Progenitor cell of endocrine pancreas (in vitro differentiated cells): ENCODE measurements at places on chromosomes 12 and 14.

DNA sequence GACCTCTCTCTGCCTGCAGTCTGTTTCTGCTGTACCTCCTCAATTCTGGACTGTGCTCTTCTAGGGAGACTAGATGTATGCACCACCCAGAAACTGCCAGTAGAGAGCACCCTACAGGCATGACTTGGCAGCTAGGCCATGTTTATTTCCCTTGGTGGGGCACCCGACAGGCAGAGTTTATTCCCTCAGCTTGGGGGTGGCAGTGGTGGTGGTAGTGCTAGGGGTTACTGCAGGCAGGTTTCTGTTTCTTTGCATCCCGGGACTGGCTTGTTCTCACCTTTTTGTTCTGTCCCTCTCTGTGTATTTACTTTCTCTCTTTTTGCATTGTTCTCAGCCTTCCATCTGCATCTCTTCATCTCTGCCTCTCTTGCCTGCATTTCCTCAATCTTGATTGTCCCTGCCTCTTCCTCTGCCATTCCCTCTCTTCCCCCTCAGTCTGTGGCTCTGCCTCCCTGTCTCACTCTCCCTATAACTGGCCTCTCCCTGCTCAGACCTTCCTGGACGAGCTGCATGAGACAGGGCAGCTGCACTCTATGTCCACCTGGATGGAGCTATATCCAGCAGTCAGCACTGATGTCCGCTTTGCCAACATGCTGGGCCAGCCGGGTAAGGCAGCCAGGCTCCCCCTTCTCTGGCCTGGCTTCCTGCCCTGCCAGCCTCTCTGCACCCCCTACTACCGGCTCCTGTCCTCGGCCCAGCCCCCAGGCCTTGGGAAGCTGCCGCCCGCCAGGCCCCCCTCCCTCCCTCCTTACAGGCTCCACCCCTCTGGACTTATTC lies 13.8 kb downstream of the PRPF40B start:
- DNase-seq: no peak

GRCh38 chr12:127162902-127163301 lies 1104.1 kb upstream of the TMEM132C start:
- DNase-seq: no peak

DNA sequence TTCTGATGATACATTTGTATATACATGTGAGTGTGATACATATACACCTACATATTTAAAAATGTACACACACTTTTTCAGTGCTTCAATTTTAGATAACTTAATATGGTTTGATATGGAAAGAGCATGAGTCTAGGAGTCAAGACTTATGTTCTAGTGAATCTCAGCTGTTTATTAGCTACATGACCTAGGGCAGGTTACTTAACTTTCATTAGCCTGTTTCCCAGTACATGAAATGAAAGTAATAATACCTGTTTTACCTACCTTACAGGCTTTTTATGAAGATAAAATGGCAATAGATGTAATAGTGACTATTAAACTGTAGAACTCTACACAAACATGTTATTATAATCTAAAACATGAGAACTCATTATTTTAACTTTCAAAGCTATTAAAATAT lies 39.5 kb downstream of the KIF21A start:
- DNase-seq: no peak

DNA sequence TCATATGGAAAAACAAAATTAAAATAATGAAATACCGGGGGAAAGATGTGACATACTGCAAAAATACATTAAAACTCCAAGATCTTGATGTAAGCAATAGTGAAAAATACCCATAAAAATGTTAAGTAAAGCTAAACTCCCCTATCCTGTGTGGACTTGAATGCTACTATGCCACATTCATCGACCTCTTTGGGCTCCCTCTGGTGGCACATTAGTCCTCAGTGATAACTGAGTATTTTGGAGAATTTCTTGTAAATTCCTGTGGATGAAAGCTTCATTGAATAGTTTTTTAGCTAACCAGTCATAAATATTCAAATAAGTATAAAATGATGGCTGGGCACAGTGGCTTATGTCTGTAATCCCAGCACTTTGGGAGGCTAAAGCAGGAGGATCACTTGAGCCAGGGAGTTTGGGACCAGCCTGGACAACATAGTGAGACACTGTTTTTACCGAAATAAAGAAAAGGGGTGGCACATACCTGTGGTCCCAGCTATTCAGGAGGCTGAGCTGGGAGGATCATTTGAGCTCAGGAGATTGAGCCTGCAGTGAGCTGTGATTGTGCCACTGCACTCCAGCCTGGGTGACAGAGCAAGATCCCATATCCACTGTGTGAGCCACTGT lies 42.4 kb upstream of the SGPP1 start:
- no peak for DNase-seq

DNA sequence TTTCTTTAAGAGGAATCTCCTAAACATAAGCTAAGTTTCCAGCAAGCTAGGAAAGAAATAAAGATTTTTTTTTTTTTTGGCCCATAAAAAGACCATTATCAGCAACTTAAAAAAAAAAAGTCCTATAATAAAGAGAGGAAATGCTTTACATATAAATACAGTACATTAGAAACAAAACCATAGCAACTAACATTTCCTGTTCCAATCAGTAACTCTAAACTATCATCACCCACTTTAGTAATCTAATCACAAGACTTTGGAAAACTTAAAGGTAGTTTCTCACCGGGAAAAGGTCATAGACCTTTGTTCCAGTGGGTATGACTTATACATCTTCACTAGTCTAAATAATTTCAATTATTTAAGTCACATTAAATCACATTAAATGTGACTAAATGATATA lies 11.1 kb downstream of the SPTSSA start:
- no peak for DNase-seq

GRCh38 chr12:108914121-108914531 lies 34.2 kb downstream of the DAO start:
- no peak for DNase-seq

DNA sequence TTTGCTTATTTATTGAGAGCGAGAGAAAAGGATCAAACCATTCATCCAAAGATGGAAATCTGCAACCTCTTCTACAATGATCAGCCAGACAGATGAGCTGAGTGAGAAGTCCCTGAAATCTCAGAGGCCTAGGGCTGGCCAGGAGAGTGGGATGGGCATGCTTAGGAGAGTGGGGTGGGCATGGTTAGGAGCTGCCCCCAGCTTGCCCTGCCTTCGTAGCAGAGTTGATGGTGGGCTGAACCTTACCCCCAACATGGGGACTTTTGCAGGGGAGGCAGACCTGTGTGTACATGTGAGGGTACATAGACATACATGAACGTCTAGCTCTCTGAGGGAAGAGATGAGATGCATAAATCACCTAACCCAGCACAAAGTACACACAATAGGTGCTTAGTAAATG lies 95.7 kb upstream of the ESRRB start:
- no peak for DNase-seq

- no peak for DNase-seq
Measured at GRCh38 chr14:81682701-81683100, 149.0 kb upstream of the SEL1L start.

DNA sequence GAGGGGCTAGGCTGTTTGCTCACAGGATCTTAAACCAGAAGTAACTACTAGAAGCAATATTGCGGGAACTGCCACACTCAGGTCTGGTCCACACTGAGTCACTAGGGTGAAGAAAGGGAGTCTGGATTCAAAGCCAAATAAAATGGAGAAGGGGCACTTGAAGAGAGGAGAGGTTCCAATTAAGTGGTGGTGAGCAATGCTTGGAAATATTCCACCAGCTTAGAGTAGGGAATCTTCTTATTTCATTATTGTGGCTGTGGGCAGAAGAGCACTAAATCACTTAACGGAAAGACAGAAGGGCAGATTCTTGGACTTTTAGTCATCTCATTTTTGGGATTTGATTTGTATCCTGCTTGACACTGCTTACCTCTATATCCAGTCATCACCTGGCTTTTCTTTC lies 48.6 kb upstream of the PPP1R12A start:
- no peak for DNase-seq

DNA sequence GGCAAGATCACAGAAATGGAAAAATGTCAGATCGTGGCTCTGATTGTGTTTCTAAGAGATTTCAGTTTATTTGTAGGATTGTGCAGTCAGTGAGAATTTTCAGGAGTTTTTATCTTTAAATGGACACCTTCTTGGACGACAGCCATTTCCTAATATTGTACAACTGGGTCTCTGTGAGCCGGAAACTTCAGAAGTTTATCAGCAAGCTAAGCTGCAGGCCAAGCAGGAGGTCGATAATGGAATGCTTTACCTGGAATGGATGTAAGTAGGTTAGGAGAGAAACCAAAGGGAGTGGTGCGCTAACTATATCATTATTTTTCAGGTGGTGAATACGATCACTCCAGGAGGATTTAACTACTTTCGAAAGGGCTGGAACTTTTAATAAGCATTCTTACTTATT lies 26.4 kb downstream of the APAF1 start:
- DNase-seq: no peak

GRCh38 chr12:29191267-29191850 lies 42.3 kb downstream of the FAR2 start:
- no peak for DNase-seq

GRCh38 chr12:27785882-27786570 lies 6.0 kb upstream of the MANSC4 start:
- no peak for DNase-seq

- no peak for DNase-seq
Measured at GRCh38 chr14:92970271-92970670, 47.3 kb downstream of the CHGA start.

DNA sequence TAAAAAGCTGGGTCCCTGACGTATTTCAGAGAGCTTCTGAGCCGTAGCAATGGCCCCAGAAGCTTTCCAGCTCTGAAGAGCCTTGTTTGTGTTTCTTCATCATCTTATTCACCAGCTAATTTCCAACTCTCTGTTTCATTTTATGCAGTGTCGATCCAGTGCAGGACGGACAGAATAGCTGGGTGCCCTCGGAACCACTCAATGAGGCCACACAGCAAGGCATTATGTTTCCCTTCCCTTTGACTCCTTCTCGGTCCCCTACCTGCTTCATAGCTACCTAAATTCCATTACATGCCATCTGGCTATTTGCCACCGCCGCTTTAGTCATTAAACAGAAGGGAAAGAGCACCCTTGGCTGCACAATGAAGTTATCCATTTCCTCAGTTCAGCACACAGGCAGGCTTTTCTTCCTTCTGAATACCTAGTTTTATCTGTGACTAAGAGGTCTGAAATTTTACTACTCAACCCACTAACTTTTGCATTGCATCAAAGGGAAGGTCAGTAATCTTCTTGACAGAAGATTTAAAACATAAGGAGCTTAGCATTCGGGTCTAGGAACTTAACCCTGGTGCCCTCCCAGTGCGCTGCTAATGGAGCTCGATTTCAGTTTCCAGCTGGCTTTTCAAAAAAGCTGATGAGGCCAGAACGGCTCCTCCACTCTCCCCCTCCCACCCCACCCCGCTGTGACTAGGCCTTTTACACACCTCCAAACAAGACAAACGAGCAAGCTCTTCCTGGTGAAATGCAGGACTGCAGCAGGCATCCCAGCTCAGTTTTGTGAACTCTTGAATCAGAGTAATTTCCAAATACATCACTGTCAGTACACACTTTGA lies 176.8 kb downstream of the GXYLT1 start:
- DNase-seq: no peak

GRCh38 chr14:95464514-95464913 lies 51.9 kb downstream of the SYNE3 start:
- DNase-seq: no peak

- DNase-seq: no peak
Measured at GRCh38 chr12:104890476-104891096, 67.5 kb downstream of the SLC41A2 start.
